Gastrocnemius medialis (tissue), 4 donors: ENCODE measurements at places on chromosomes 4 and X. TPM values are rescaled to one million over a fixed set of nuclear protein-coding genes. Genes with fewer than 3 reads are reported as not detected.

Gene TEX13C
- not detected for total RNA-seq

Gene PRPS1
- total RNA-seq = 19.6 TPM

Gene F11
- 0.22 TPM for total RNA-seq

Gene DYNLT3
- 16.2 TPM for total RNA-seq

Gene NPNT
- total RNA-seq = 6.4 TPM

Gene SMIM10
- 1.3 TPM for total RNA-seq

Gene SYTL5
- not detected for total RNA-seq

Gene RBMXL3
- not detected for total RNA-seq

Gene RHOXF2
- total RNA-seq = not detected

Gene FRMPD3
- total RNA-seq = not detected

Gene NUP54
- total RNA-seq = 21.4 TPM

Gene CFAP299
- total RNA-seq = not detected

Gene PABPC5
- total RNA-seq = 0.34 TPM

Gene APBB2
- total RNA-seq = 14.3 TPM

Gene GASK1B
- total RNA-seq = 9.7 TPM

Gene GABRE
- total RNA-seq = 0.26 TPM

Gene COL4A6
- 0.42 TPM for total RNA-seq
